ENCODE measurements at places on chromosomes 2 and 18. TPM values are rescaled to one million over a fixed set of nuclear protein-coding genes. Genes with fewer than 3 reads are reported as not detected.

The SCYGR4 gene
- total RNA-seq = not detected

The MC2R gene
- not detected for total RNA-seq

The TACR1 gene
- not detected for total RNA-seq

The CAPN13 gene
- total RNA-seq = not detected

The LYPD1 gene
- total RNA-seq = 0.22 TPM

The SCG2 gene
- total RNA-seq = 0.27 TPM

The CROCC2 gene
- total RNA-seq = not detected

The SLC25A12 gene
- total RNA-seq = 19.6 TPM

The KDSR gene
- total RNA-seq = 26.4 TPM

The LIMS4 gene
- total RNA-seq = 0.47 TPM

The UGT1A4 gene
- not detected for total RNA-seq

The GATA6 gene
- not detected for total RNA-seq

The CCDC74A gene
- total RNA-seq = 3.1 TPM

The STEAP3 gene
- total RNA-seq = 1.1 TPM

The SH2D6 gene
- total RNA-seq = 1.1 TPM

The IL1A gene
- total RNA-seq = not detected

The CD8B2 gene
- not detected for total RNA-seq

The TDRD15 gene
- 1.1 TPM for total RNA-seq

The CABYR gene
- 2.0 TPM for total RNA-seq

The KCNE4 gene
- total RNA-seq = not detected

The ERICH2 gene
- total RNA-seq = not detected

Data from B cell (primary cell).